ENCODE measurements at places on chromosomes 5 and 9.

DNA sequence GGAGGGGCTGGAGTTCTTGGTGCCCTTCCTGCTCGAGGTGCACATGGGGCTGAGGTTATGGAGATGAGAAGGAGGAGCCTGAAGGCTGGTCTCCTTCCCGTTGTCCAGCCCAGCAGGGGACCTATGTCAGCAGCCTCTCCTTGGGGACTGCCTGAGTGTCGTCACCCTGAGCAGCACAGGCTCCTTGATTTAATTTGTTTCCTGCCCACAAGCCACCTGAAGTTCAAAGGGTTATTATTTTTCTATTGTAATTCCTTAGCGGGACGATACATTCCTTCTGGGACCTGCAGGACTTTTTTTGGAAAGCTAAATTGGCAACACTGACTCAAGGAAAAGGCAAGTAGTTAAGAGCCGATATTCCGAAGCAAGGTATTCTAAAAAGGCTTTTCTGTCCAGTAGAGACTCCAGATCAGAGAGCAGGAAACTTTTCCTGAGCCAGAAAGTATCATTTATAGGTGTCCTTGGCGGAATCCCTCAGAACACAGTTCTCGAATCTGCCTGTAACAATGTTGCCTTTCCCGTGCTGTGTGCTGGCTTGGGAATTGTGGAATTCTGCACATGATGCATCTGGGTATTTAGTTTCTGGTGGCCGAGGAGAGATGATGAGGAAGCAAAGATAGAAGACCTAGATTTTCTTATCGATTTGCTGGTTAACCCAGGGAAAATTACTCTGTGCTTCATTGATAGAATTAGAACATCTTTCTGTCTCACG lies 55.4 kb downstream of the ARHGAP26 start:
- no peak for DNase-seq

- no peak for DNase-seq
These were observed 117.8 kb downstream of the TLE4 start for GRCh38 chr9:79689576-79689975.

DNA sequence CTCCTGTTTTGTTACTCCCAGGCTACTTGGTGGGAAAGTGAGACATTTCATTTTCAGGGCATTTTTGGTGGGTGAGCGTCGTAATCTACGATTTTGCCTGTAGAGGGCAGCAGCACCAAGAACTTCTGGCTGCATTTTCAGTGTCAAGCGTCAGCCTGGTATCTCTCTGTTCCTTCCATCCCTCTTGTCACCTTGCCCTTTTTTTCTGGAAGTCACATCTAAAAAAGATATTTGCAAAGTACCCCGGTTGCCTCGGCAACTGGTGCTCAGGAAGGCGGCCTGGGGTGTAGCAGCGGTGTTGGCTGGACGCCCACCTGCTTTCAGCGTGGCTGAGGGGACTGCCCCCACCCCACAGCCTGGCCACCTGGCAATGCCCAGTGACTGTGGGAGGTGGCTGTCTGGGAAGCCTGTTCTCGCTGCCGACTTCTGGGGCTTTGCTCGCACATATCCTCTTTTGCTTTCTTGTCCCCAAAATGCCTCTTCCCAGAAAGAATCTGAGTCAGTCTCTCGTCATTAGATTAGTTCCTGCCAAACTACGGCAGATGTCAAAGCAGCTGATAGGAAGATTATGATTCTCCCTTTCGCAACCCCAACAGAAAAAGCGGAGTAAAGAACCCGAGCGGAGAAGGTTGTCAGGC lies 84.5 kb downstream of the ACER2 start:
- no peak for DNase-seq

DNA sequence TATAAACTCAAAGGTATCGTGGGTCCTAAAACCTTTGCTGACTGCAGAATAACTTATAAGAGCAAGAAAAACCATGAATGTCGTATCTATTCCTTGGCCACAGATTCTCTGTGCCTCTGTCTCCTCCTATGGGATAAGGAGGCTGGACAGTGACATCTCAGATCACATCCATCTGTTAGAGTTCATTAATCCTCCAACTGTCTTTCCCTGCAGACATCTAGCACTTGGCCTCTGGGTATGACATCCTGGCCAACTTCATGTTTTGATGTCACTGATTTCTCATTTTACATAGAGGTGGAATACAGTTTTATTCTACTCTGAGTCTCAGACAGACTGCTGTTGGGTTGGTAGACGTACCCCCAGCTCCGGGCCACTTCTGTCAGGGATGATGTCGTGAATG lies 86.2 kb downstream of the OTULIN start:
- no peak for DNase-seq

- DNase-seq: no peak
These were observed 31.3 kb upstream of the SEC16A start for GRCh38 chr9:136514022-136514714.

- DNase-seq: no peak
These were observed 198.1 kb upstream of the WWC1 start for GRCh38 chr5:168093200-168093910.

DNA sequence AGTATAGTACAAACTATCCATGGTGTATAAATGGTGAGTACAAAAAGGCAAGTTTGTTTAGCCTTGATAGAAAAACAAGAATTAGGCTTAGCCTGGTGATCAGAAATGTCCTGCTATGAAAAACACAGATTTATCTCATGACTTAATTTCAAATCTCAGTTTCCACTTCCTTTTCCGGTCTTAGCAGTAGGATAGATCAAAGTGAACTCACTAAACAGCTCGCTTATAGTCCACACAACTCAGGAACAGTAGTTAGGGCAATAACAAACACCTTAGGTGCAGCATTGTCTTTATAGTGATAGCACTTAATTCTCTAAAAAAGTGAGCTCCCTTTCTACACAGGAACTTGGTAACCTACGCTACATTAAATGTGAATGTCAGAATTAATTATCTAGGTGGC lies 11.4 kb downstream of the GOLGA1 start:
- no peak for DNase-seq

- no peak for DNase-seq
These were observed 9.3 kb upstream of the WWC1 start for GRCh38 chr5:168282120-168282519.

DNA sequence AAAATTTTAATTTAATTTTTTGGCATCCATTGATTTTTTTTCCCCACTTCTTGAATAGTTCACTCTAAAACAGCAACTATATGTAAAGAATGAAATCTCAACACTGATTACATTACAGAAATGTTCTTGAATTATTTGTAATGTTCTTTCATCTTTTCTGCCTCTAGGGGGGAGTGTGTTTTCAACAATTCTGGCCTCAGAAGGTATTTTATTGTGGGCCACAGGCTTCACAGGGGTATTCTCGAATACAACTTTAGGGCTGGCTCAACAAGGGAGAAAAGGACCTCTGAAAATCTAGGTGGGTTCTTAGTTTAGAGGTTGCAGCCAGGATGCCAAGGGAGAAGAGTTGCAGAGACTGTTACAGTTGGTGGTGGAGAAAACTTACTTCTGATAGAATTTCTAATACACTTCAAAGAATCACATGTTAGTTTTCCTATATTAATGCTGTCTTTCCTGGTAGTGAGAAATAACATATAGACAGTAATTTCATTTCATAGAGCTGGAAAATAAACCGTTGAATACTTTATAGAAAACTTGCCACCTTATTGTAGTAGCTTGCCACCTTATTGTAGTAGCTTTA lies 3.6 kb upstream of the NPR3 start:
- DNase-seq: no peak

GRCh38 chr9:106758911-106759310 lies 104.1 kb upstream of the ZNF462 start:
- no peak for DNase-seq

GRCh38 chr9:110156902-110157301 lies 51.1 kb downstream of the C9orf152 start:
- DNase-seq: no peak

DNA sequence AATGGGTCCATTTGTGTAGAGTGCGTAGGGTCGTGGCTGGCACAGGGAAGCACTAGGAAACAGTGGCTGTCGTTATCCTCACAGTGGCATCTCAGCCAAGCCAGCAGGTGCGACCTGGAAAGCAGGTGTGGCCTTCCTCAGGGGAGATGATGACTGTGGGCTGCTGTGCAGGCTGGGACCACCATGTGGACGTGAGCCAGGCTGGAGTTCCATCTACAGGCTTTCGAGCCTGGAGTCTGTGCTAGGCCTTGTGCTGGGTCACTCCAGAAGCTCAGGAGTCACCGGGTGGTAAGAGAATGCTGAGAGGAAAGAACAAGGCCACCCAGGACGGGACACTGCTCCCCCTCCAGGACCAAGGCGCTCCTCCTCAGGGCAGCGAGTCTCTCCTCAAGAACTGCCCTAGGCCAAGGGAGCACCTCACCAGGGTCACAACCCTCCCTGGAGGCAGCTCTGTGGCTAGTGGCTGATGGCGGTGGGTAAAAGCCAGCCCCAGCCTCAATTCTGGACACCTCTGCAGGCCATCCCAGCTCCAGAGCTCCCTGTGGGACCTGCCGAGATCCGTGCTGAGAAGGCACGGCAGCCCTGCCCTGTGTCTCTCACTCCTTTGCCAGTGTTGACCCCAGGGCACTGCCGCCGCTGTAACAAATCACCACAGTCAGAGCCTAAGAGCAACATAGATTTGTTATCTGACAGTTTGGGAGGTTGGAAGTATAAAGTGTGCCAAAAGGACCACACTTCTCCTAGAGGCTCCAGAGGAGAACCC lies 36.0 kb downstream of the WHRN start:
- DNase-seq: no peak

DNA sequence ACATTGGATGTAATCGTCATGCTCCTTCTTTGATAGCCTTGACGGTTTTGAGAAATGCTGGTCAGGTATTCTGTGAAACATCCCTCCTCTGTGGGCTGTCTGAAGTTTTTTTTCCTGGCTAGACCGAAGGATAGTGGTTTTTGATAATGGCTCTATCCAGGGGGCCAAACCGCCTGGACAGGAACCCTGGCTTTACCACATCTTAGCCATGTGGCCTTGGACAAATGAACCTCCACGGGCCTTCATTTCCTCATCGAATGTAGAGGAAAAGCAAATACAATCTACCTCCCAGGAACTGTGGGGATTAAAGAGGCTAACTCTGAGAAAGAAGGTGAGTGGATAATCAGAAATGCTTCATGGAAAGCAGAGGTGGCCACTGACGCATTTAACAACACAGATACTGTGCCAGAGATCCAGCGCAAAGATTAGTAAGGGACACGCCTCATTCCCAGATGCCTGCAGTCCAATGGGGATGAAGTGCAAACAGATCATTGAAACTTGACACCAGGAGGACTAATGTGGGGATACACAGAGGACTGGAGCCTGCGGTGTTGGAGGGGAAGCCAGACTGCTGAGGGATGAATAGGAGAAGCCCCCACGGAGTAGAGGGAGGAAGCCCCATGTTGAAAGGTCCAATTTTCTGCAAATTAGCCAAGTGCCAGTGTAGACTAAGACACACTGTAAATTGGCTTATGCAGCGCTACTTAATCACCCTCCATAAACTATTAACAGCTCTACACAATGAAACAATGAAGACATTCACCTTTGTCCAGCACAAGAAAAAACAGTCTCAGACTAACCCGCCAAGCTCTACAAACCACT lies 41.6 kb downstream of the MYO10 start:
- no peak for DNase-seq

GRCh38 chr9:136721339-136722092 lies 9.1 kb downstream of the DIPK1B start:
- DNase-seq: no peak

- DNase-seq: no peak
These were observed 220.8 kb upstream of the RFX3 start for GRCh38 chr9:3746296-3747275.

GRCh38 chr5:120293796-120294195 lies 170.3 kb upstream of the PRR16 start:
- DNase-seq: no peak

DNA sequence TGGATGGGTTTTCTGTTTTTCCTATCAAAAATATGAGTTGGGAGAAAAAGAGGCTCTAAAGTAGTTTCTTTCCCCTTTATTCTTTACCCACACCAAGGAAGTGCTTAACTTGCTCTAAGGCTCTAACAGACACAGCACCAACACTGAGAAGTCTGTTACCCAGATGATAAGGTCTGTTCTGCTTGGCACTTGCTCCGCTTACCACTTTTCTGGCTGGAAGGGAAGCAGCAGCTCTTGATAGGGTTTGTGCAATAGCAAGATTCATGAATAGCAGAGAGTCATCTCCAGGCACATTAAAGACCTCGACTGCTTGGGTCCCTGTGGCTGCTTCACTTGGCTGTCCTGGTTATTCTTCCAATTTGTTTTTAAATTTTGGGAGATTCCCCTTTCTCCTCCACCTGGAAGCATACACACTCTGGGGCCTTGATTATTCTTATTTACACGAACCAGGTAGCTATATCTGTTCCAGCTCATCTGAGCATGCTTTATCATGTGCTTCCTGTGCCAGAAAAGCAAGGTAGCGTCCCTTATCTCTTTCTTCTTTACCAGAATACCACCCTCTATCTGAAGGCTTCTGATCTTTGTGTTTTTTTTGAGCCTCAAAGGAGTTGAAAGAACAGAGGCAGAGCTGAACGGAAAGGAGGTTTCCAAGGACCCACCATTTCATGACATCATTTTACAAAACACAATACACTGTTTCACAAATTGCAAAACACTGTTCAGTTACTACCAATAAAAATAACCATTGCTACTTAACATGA lies 24.8 kb downstream of the PPP3R2 start:
- no peak for DNase-seq

DNA sequence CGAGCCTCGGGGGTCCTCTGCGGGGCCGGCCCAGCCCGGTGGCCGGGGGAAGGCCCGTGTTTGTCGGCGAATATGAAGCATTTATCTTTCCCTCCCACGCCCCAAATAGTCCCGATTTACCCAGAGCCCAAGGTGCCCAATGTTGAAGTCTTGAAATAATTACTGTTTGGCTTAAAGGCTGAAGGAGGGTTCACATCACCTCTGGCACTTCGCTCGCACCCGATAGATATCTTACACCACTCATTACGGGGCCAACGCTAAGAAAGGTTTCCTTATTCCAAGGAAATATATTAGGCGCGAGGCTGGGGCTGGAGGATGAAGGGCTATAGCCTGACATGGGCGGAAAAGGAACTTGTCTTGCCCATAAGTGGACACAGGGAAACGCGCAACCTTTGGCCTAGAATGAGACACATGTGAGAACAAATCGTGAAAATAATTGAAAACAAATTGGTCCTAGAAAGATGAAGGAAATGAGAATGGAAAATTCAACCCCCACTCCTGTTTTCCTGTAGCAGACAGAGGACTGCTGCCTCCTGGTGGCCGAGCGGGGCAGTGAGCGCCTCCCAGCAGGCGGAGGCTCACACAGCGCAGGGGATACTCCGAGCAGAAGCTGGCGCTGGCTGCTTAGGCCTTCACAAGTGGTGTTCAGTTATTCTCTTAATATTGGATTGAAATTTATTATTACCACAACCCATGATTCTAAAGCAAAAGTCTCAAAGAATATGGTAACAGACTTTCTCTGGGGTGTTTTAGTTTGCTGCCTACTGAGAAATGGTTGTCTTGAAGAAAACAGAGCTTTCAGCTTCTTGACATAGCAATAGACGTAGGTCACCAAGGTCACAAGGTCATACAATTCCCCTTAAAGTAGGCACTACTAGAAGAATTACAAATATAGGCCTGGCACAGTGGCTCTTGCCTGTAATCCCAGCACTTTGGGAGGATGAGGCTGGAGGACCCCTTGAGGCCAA lies 7.9 kb downstream of the CCL21 start:
- peak; percentile 85 for DNase-seq

DNA sequence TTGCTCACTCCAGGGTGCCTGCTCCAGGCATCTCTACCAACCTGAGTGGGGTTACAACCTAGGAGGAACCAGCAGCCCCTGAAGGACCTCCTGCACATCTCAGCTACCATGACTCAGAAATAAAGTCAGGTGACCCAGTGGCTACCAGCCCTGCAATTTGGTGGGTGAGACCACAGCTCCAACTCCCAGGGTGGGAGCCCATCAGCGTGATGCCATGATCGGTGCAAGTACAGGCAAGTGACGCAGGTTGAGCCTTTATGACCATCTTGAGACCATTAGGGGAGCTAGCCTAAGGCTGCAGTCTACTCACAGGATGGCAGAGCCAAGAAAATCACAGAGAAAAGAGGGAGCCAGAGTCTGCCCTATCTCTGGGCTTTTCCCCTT lies 8.6 kb downstream of the SEPTIN8 start:
- DNase-seq: no peak

All from CD8-positive, alpha-beta T cell (primary cell).